ENCODE measurements at places on chromosomes 16 and 17.

DNA sequence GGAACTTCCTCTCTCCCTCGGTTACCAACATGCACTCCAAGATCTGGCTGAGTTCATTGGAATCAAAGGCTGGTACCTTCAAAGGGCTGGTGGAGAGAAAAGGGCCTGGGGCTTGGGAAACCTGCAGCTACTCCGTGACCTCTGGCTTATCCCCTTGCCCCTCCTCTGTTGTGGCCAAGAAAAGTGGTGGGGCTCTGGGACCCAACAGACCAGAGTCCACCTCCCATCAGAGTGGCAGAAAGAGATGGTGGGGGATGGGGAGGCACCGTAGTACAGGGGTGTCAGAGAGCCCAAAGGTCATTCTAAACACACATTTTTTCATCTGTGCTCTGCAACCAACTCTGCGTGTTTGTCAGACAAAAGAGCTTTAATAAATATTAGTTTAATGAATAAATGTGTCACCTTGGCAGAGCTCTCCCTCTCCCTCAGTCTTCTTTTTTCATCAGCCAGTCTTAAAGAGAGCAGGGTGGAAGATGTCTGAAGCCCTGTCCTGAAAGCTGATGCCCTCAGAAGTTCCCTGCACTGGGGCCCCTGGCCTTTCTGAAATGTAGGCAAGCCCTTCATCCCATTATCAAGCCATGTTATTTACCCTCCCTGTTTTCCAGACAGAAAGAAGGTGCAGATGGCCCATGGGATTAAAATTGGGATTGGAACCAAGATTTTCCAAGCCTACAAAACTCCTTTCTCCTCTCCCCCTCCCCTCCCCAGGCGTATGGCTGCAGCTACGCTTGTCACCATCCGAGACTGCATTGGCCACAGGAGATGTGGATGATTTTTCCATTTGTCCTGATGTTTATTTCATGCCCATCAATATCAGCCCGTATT lies 227.3 kb downstream of the CCDC182 start:
- DNase-seq = no peak

- DNase-seq = no peak
Measured at GRCh38 chr16:90053902-90054500, 23.1 kb downstream of the PRDM7 start.

GRCh38 chr16:79980650-79981521 lies 380.3 kb upstream of the MAF start:
- no peak for DNase-seq

GRCh38 chr17:69567130-69567529 lies 152.6 kb downstream of the MAP2K6 start:
- DNase-seq = no peak

DNA sequence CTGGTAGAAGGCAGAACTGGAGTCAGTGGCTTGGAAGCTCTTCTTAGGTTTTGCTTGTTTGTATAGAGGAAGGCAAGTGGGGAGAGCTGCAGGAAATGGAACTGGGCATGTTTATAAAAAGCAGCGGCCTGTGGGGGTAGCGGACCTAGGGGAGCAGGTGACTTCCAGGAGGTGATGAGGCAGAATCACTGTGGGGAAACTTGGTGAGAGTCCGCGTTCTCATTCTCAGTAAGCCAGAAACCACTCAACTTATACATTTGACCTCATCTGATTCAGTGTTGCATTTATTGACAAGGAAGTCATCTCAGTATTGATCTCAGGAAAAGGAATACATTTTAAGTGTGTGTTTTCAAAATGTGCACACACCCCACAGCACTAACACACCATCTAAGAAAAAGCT lies 299.8 kb downstream of the CNTNAP4 start:
- DNase-seq = no peak

- no peak for DNase-seq
Measured at GRCh38 chr17:77188084-77189066, 47.6 kb downstream of the SEC14L1 start.

DNA sequence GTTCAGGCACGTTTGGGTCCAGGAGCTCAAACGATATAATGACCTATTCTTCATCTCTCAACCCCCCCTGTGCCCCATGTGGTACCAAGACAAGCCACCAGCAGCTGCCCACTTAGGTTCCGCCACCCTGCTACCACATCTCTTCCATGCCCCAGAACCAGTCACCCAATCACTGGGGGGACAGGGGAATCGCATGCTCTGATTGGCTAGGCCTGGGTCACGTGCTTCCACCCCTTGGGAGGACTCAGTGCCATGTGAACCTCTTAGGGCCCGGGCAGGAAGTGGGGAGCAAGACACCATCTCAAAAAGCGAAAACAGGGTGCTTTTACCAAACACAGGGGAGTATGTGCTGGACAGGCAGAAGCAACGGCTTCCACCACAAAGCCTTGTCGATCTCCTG lies 91.3 kb downstream of the KATNIP start:
- no peak for DNase-seq

DNA sequence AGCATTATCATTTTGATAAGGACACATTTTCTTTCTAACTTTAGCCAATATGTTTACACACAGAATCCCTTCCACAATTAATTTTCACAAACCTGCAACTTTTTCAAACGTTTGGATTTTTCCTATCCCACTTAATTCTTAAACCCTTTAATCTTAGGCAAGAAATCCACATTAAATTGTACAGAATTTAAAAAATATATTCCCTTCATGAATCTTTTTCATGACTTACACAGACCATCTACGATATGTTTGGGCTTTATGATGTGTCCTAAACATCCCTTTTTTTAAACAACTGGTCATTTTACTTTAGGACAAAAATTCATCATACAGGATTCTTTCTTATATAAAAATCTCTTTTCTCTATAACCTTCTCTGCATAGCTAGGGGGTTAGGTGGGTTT lies 241.5 kb upstream of the CNTNAP4 start:
- no peak for DNase-seq

DNA sequence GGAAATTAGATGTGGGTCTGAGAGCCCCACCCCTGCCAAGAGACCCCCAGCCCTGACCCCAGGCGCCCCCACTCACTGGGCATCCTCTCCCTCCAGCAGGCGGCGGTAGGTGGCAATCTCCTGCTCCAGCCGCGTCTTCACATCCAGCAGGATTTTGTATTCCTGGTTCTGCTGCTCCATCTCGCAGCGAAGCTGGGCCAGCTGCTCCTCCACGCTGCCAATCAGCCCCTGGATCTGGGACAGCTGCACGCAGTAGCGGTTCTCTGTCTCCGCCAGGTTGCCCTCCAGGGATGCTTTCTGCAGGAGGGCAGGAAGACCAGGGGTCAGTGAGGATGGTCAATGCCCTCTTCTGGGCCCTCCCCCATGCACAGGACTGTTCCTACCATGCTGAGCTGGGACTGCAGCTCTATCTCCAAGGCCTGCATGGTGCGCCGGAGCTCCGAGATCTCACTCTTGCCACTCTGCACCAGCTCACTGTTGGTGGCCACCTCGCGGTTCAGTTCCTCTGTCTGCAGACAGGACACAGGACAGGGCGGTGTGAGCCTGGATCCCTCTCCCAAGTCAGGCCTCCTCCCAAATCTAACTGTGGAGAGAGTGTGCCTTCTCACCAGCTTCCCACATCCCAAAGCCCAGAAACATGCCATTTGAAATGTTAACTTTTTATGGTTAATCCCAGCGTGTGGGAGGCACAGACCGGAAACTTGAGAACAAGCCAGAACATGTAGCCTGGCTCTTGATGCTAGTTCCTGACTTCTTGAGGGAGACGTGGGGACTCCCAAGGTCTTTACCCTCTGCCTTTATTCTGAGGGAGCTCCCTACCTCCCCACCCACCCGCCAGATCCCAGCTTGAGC lies 3.6 kb downstream of the KRT17 start:
- peak; percentile 44 for DNase-seq

DNA sequence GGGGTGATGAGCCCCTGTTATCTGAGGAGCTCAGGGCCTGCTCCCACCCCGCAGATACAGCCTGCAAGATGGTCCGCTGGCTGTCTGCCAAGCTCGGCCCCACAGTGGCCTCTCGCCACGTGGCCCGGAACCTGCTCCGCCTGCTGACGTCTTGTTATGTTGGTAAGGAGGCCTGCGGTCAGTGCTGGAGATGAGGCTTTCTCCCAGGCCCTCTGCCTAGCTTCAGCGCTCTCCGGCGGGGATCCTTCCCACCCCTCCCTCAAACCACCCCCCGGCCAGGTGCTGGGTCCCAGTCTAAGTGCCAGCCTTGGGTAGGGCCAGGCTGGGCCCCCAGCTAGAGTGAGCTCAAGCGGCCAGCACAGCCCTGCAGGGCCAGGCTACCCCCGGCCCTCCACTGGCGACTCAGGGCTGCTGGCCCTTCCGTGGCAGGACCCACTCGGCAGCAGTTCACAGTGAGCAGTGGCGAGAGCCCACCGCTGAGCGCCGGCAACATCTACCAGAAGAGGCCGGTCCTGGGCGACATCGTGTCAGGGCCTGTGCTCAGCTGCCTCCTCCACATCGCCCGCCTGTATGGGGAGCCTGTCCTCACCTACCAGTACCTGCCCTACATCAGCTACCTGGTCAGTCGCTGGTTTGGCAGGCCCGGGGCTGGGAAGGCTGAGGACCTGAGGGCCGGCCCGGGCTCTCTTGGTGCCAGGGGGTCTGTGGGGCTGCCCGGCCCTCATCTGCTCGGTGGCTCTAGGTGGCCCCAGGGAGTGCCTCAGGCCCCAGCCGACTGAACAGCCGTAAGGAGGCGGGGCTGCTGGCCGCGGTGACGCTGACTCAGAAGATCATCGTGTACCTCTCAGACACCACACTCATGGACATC lies 6.1 kb downstream of the WDR81 start:
- DNase-seq = peak; percentile 76

GRCh38 chr17:48723423-48724250 lies 652 bp downstream of the PRAC2 start:
- DNase-seq = no peak

- DNase-seq = no peak
Measured at GRCh38 chr17:42792545-42792944, 6.0 kb downstream of the COA3 start.

DNA sequence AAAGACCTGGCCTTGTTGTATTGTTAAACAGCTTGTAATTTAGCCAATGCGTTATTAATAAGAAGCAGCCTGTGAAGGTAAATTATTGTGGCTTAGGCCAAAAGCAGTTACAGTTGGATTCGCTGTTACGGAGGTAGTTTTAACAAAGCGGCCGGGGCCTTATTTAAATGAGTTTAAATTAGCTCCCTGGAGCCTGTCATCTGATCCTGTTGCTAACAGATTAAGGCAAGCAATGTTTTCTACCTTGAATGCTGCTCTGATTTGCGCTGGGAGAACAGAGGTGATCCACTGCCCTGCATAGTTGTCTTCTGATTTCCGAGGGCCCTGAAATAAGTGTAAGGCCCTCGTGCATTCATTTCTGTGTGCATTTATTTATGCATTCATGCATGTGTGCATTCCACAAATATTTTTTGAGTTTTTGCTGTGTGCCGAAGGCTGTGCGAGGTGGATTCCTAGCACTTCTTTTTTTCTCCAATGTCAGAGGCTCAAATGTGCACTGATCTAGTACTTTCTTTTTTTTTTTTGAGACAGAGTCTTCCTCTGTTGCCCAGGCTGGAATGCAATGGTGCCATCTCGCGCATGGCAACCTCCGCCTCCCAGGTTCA lies 10.9 kb downstream of the SEC14L5 start:
- DNase-seq = no peak

GRCh38 chr16:81541314-81541713 lies 96.7 kb downstream of the CMIP start:
- DNase-seq = no peak

DNA sequence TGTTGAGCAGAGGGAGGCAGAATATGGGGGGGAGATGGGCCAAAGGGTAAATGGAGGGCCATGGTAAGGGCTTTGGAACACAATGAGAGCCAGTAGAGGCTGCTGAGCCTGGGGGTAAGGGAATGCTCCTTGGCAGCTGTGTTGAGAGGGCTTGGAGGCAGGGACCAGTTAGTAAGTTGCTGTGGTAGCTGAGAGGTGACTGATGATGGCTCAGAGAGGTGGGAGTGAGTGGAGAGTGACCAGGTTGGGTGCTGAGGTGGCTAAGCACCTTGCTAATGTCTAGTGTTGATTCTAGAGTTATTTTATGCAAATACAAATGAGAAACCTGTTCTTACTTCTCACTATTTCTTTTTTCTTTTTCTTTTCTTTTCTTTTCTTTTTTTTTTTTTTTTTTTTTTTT lies 10.8 kb downstream of the SBK1 start:
- no peak for DNase-seq

DNA sequence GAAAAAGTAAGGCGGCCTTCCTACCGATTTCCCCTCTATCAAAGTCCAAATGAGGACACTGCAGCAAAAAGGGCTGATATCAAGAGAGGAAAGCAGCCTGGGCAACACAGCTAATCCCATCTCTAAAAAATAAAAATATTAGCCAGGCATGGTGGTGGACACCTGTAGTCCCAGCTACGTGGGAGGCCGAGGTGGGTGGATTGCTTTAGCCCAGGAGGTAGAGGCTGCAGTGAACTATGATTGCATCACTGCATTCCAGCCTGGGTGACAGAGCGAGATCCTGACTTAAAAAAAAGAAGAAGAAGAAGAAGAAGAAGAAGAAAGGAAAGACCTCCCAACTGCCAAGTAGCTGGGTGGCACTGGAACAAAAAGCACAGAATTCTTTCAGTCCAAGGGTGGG lies 14.4 kb downstream of the CACNB1 start:
- DNase-seq = no peak

- DNase-seq = no peak
Measured at GRCh38 chr17:46944931-46945330, 22.0 kb downstream of the GOSR2 start.

DNA sequence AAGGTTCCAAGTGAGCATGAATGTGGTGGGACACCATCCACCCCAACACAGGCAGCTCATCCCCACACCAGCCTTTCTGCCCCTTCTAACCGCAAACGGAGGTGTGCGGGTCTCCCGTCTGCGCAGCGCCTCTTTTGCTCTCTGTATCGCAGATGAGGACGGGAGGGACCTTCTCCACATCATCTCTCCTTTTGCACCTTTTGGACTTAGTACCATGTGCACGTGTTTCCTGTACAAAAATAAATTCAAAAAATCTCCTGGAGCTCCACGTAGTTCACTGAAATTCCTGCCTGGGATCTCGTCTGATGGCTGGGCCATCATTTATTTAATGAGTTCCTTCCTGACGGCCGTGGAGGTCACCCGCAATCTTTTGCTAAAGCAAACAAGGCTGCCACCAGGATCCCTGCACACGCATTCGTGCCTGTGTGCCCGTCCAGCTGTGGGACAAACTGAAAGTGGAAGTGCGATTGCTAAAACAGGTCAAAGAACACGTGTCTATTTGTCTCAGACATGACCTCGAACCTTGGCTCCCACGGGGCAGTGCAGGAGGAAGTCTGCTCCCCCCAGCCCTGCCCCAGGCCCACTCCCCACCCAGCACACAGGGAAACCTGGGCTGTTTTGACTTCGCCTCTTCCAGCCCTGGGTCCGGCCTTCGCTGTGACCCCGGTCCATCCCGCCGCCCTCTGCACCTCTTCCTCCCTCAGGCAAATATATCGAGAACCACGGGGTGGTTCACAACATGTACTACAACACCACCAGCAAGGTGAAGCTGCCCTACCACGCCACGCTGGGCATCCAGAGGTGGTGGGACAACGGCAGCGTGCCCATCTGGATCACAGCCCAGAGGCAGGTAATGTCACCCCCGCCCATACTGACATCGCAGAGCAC lies 2.3 kb downstream of the ENPP7 start:
- no peak for DNase-seq

GRCh38 chr17:61575352-61575975 lies 15.6 kb downstream of the NACA2 start:
- DNase-seq = no peak
